Activated T-helper 1 cell treated with Interleukin-2 at 50 U/mL for 16 hours (primary cell): ENCODE measurements at places on chromosomes 2 and 18.

DNA sequence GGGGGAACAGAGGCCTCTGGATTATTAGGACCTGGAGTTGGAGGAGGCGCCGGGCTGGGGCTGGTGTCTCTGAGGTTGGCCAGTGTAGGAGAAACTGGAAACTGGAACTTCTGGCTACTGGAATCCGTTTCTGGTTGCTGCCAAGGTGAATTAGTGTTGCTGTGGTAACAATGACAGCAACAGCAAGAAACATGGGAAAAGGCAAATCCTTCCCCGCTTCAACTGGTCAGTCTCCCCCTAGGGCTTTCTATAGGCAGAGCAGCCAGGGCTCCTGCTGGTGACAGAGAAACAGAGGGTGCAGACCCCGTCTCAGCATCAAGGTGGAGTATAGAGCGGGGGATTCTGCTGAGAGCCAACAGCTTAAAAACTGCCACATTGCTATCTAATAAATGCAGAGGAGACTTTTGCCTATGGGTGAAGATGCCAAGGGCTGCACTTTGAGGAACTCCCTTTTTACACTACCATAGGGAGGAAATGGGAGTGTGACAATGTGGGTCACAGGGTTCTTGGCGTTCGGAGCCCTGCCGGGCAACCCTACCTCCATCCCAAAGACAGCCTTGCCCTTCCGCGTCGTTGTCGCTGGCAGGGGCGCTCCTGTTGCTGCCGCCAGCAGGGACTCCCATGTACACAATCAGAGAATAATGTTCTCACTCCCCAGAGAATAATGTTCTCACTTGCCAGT is 81.4 kb upstream of the CABLES1 start:
- DNase-seq, result no peak

- no peak for DNase-seq
Observed at GRCh38 chr2:60603533-60604190, 50.2 kb upstream of the BCL11A start.

DNA sequence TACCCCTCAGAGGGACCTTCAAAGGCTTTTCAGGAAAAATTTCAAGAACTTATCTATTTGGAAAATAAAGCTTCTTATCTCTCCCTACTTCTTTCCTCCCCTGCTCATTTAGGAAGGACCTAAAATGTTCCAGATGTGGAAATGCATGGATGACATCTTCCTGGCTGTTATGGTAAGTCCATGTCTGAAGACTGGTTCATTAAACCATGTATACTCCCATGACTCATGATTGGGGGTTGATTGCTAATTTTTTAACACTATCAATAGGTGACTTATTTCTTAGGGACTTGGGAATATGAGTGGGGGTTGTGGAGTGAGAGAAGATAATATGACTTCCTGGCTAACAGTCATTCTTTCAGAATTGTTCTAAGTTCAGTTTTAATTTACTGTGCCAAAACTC is 104.0 kb upstream of the PARD3B start:
- no peak for DNase-seq

DNA sequence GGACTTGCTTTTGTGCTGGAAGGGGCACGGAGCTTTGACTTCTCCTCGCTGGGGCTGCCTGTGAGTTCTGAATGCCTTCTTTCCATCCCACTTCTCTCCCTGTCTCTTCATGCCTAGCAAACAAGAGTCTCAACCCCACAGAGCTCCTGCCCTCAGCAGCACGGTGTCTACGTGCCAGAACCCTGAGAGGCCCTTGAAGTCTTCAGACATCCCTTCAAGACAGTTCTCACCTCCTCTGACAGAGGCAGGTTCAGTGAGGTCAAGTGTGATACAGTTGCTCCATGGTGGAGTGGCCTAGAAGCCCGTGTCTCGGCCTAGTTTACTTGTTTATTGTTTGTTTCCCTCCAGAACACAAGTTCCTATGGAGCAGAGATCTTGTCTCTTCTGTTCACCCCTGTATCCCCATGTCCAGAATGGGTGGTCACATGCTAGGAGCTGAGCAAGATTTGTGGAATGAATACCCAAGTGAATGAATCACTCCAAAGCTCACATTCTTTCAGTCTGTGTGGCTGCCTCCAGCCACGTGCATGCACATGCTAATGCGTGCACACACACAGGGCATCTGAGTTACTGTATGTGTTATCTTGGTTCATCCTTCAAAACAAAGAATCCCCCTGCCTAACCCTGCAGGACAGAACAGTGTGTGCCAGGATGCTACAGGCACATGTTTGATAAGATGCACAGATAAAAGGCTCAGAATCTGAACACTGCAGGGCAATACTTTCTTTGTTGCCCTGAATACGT is 391.6 kb downstream of the NBAS start:
- no peak for DNase-seq

- DNase-seq, result no peak
Observed at GRCh38 chr2:153808679-153809078, 63.0 kb upstream of the GALNT13 start.

DNA sequence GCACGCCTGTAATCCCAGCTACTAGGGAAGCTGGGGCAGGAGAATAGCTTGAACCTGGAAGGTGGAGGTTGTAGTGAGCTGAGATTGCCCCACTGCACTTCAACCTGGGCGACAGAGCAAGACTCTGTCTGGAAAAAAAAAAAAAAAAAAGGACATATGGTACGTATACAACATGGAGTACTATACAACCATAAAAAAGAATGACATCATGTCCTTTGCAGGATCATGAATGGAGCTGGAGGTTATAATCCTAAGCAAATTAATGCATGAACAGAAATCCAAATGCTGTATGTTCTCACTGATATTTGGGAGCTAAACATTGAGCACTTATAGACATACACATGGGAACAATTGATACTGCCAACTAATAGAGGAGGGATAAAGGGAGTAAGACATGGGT is 99.3 kb upstream of the KCNJ3 start:
- no peak for DNase-seq

DNA sequence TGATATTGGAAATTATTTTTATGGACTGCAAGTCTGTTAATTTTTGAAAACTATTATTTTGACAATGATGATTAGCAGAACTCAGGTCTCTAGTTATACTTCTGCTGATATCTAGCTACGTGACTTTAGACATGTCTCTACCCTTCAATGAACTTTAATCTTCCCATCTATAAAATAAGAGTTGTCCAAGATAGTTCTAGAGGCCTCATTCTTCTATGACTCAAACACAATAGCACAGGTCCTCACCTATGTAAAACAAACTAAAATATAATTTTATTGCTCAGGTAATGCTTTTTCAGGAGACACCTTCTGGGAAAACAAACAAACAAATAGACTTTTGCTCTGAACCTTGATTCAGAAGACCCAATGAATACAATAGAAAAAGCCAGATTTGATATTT is 544.4 kb upstream of the SETBP1 start:
- no peak for DNase-seq

DNA sequence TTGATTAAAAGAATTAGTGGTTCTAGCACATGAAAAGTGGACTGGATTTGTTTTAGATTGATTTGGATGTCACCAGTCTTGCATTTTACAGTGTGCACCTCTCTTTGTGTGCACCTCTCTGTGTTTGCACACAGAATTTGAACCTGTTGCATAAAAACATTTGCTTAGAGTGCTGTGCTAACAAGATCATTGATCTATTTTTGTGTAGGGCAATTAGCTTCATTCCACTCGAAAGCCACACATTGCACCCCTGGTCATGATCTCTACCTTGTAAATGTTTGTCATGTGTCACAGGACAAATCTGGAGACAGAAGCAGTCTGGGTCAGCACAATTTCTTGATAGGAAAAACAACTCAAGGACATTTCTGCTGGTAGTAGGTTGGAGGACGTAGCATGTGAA is 258.7 kb upstream of the LINC00305 start:
- no peak for DNase-seq

- DNase-seq, result no peak
Observed at GRCh38 chr2:218746470-218746795, 35.5 kb upstream of the CYP27A1 start.

- DNase-seq, result no peak
Observed at GRCh38 chr2:109433486-109433885, 180.3 kb downstream of the SEPTIN10 start.
